Effector memory CD4-positive, alpha-beta T cell (primary cell): ENCODE measurements at places on chromosomes 3 and 15.

DNA sequence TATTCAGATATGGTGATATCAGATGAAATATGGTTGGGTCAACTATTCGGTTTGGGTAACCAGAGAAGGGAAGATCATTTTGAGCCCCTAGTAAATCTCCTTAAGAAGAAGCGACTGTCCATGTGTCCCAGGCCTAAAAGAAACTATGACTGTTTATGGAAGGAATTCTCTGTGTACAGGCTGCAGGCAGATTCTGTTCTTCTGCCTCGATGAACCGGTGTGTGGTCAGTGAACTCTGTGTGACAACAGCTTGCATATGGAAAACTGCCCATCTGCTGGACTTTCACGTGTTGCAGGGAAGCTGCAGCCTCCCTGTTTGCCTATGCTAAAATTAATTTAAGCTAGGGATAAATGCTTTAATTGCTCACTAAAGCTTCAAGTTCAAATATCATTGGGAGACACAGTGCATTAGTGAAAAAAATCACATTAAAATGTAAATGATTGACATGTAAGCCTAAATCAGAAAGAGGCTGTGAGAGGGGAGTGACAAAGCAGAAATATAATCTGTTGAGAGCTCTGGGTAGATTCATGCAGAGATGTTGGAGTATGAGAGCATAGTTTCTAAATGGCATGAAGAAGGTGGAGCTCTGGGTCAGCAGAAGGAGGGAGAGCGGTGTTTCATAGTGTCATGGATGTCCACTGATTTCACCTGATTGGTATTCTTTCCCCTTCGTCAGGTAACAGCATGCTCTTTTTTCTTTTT is 65.4 kb upstream of the PFN2 start:
- H3K4me3 ChIP-seq = no peak overlapping the region
- no peaks in the 10 kb centered on the region for H3K4me1 ChIP-seq
- H3K27me3 ChIP-seq = no peaks in the 10 kb centered on the region
- no peaks in the 10 kb centered on the region for H3K36me3 ChIP-seq
- H3K27ac ChIP-seq = no peak overlapping the region

- H3K27me3 ChIP-seq = no peaks in the 10 kb centered on the region
- H3K27ac ChIP-seq = peak overlapping the region; percentile 60
- DNase-seq = peak; percentile 27
- H3K36me3 ChIP-seq = peaks cover 81% of the 10 kb centered on the region
- peaks cover 21% of the 10 kb centered on the region for H3K4me1 ChIP-seq
Measured at GRCh38 chr3:45950686-45951600, 7.7 kb downstream of the CXCR6 start.

DNA sequence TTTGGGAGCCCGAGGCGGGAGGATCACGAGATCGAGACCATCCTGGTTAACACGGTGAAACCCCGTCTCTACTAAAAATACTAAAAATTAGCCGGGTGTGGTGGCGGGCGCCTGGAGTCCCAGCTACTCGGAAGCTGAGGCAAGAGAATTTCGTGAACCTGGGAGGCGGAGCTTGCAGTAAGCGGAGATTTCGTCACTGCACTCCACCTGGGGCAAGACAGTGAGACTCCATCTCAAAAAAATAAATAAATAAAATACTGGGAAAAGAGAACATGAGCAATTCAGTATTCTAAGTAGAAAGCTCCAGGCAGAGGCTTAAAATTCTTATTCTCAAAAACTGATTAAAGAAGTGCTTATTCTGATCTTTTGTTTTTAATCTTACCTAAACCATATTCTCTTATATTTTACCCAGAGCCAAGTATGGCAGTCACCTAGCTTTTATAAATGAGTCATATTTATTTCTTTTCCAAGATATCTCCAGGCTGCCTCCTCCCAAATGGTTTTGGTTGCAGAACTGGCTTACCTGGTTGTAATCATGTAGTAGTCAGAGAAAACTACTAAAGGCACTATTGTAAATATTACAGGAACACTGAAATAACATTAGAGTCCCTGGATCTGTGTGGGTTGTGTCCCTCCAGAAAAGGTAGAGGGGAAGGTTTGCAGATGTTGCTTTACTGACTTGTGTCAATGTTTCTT is 45.8 kb upstream of the DYNC1LI1 start:
- no peaks in the 10 kb centered on the region for H3K4me1 ChIP-seq
- no peak for DNase-seq
- H3K36me3 ChIP-seq = no peaks in the 10 kb centered on the region
- no peak overlapping the region for H3K27ac ChIP-seq
- H3K4me3 ChIP-seq = no peak overlapping the region

GRCh38 chr3:42999212-42999611 is 20.1 kb downstream of the GASK1A start:
- H3K4me1 ChIP-seq = no peaks in the 10 kb centered on the region
- no peaks in the 10 kb centered on the region for H3K36me3 ChIP-seq
- no peaks in the 10 kb centered on the region for H3K27me3 ChIP-seq
- no peak overlapping the region for H3K27ac ChIP-seq
- H3K4me3 ChIP-seq = no peak overlapping the region

- peaks cover 3% of the 10 kb centered on the region for H3K4me1 ChIP-seq
- no peaks in the 10 kb centered on the region for H3K36me3 ChIP-seq
- peak within 1 kb of the TSS; percentile 39 for H3K4me3 ChIP-seq
Measured at GRCh38 chr3:161104561-161105551, at the start of gene B3GALNT1. B3GALNT1 (minus strand) TSS chr3:161105349; CDS start chr3:161086754, 18,595 bp downstream.

DNA sequence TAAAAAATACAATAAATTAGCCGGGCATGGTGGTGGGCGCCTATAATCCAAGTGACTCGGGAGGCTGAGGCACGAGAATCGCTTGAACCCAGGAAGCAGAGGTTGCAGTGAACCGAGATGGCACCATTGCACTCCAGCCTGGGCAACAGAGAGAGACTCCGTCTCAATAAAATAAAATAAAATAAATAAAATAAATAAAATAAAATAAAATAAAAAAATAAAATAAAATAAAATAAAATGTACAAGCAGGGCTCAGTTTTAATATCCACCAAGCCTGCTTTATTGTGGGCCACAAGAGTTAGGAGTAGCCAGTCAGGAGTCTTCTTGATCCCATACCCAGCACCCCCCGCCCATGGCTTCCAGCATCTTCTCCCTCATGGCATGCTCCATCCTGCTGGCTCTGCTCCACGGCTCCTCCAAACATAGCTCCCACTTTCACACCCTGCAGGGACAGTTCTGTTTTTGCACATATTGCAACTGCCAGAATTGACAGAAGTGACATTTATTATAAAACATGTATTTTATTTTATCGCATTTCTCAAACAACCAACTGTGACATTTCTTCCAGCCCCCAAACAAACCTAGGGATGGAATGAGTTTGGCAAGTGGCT is 42.6 kb upstream of the RGMA start:
- no peaks in the 10 kb centered on the region for H3K27me3 ChIP-seq
- no peak overlapping the region for H3K27ac ChIP-seq
- no peak overlapping the region for H3K4me3 ChIP-seq
- no peaks in the 10 kb centered on the region for H3K4me1 ChIP-seq

GRCh38 chr3:45783667-45784066 is 12.7 kb downstream of the SLC6A20 start:
- no peaks in the 10 kb centered on the region for H3K4me1 ChIP-seq
- H3K27me3 ChIP-seq = no peaks in the 10 kb centered on the region
- no peaks in the 10 kb centered on the region for H3K36me3 ChIP-seq
- H3K4me3 ChIP-seq = no peak overlapping the region
- H3K27ac ChIP-seq = no peak overlapping the region
- DNase-seq = no peak

GRCh38 chr3:11556851-11557644 is 86.7 kb downstream of the VGLL4 start:
- H3K27me3 ChIP-seq = no peaks in the 10 kb centered on the region
- no peaks in the 10 kb centered on the region for H3K4me1 ChIP-seq
- no peak for DNase-seq

DNA sequence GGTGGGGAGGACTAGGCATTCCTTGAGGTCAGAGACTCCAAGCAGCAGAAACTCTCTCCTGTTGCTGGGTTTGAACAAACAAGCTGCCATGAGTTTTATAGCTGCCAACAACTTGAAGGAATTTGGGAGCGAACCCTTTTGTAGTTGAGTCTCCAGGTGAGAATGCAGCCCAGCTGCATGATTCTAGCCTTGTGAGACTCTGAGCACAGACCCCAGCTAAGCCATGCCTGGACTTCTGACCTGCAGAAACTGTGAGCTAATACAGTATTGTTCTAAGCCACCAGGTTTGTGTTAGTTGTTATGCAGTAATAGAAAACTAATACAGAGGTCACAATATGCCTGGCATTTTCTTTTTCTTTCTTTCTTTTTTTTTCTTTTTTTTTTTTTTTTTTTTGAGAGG is 6.2 kb upstream of the TASOR start:
- H3K27ac ChIP-seq = no peak overlapping the region
- H3K27me3 ChIP-seq = no peaks in the 10 kb centered on the region
- H3K4me3 ChIP-seq = no peak overlapping the region
- no peak for DNase-seq
- peaks cover 10% of the 10 kb centered on the region for H3K4me1 ChIP-seq

GRCh38 chr15:35858707-35859106 is 312.7 kb upstream of the DPH6 start:
- no peaks in the 10 kb centered on the region for H3K4me1 ChIP-seq
- H3K27ac ChIP-seq = no peak overlapping the region
- H3K27me3 ChIP-seq = no peaks in the 10 kb centered on the region
- H3K4me3 ChIP-seq = no peak overlapping the region

DNA sequence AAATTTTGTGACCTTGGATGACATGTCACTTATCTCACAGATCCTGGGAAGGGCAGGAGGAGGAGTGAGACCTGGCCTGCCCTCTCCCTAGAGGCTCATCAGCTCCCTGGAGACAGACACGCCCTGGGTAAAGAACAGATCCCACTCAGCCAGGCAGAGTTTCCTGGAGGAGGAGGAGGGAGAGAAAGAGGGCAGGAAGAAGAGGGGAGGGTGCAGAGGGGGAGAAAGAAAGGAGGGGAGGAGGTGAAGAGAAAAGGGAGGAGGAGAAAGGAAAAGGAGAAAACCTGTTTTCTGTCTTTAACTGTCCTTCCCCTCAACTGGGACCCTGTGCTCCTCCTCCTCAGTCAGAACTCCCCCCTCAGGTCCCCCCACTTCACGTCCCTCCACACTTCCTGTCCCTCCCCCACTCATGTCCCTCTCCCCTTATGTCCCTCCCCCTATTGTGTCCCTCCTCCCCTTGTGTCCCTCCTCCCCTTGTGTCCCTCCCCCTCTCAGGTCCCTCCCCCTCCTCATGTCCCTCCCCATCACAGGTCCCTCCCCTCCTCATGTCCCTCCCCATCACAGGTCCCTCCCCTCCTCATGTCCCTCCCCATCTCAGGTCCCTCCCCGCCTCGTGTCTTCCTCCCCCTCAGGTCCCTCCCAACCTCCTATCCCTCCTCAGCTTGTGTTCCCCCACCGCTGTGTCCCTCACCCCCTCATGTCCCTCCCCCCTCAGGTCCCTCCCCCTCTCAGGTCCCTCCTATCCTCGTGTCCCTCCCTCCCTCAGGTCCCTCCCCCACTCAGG is 52.3 kb upstream of the CGNL1 start:
- no peak for DNase-seq
- H3K36me3 ChIP-seq = no peaks in the 10 kb centered on the region
- H3K27ac ChIP-seq = no peak overlapping the region
- no peaks in the 10 kb centered on the region for H3K27me3 ChIP-seq

DNA sequence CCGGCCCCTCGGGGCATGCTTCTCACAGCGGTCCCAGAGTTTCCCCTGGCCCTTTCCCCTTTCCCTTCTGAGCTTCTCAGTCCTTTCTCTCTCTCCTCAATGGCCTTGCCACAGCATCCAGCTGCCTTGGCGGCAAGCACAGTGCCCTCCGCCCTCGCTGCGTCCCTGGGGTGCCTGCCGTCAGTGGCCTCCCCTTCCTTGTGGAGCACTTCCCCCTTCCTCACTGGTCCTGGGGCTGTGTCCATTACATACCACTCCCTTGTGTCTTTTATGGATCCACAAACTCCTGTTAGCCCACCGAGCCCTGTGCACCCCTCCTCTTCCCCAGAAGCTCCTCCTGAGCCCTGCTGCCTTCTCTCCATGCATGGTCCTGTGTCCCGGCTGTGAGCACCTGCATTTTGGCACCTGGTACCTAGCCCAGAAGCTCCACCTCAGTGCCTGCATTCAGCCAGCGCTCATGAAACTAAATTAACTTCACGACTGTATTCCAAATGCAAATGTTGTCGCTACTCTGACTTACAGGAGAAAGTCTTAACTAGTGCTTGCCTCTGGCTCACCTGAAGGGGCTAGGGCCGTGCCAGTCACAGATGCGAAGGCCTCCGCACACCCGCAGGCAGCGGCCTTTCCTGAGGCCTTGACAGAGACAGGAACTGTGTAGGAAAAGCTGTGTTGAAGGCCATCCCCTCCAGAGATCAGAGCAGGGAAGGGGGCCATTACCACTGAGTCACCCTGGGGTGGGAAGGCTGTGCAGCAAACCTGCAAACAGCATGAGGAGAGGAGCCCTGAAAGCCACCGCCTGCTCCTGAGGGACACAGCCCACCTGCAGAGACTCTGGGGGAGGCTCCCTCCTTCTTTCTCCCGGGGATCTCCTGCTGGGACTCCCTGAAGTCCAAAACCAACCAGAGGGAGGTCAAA is 19.1 kb upstream of the KLF13 start:
- H3K4me1 ChIP-seq = peaks cover 14% of the 10 kb centered on the region
- no peak overlapping the region for H3K4me3 ChIP-seq
- H3K27me3 ChIP-seq = no peaks in the 10 kb centered on the region
- H3K36me3 ChIP-seq = no peaks in the 10 kb centered on the region
- H3K27ac ChIP-seq = no peak overlapping the region
- DNase-seq = no peak
